Epithelial cell of umbilical artery (primary cell): ENCODE measurements at places on chromosomes 3 and 15. TPM values are rescaled to one million over a fixed set of nuclear protein-coding genes. Genes with fewer than 3 reads are reported as not detected.

ST3GAL6 gene
- 43.2 and 53.3 TPM in 2 replicates for total RNA-seq

CP gene
- not detected in 2 replicates for total RNA-seq

BTD gene
- 20.8 and 40.9 TPM in 2 replicates for total RNA-seq

ALDH1L1 gene
- not detected in 2 replicates for total RNA-seq

PEX11A gene
- 3.9 and 10.5 TPM in 2 replicates for total RNA-seq

DUOX1 gene
- not detected in 2 replicates for total RNA-seq

MED12L gene
- total RNA-seq = 0.32 TPM in 1 of 2 replicates, not detected in the other

OCA2 gene
- not detected in 2 replicates for total RNA-seq
